ENCODE measurements at places on chromosomes 5 and 9. TPM values are rescaled to one million over a fixed set of nuclear protein-coding genes. Genes with fewer than 3 reads are reported as not detected.

FGF1 gene
- total RNA-seq, result 6.9 TPM

DNA sequence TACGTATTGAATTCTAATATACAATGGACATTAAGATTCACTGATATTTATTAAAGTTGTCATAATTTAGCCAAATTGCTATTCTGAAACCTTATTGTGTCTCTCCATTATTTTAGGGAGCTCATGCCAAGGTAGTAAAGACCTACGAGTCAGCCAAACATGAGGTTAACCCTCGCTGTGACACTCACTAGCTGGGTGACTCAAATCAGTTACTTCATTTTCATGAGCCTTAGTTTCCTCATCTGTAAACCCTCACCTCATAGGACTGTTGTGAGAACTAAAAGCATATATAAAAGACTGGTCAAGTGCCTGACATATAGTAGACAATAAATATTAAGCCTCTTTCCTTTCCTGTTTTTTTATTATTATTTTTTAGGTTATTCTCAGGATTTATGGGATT, 44.0 kb upstream of the PCA3 start:
- no peak overlapping the region for H3K27ac ChIP-seq
- no peaks in the 10 kb centered on the region for H3K4me1 ChIP-seq
- peaks cover 13% of the 10 kb centered on the region for H3K27me3 ChIP-seq
- H3K4me3 ChIP-seq, result no peak overlapping the region
- no peak for DNase-seq

DNA sequence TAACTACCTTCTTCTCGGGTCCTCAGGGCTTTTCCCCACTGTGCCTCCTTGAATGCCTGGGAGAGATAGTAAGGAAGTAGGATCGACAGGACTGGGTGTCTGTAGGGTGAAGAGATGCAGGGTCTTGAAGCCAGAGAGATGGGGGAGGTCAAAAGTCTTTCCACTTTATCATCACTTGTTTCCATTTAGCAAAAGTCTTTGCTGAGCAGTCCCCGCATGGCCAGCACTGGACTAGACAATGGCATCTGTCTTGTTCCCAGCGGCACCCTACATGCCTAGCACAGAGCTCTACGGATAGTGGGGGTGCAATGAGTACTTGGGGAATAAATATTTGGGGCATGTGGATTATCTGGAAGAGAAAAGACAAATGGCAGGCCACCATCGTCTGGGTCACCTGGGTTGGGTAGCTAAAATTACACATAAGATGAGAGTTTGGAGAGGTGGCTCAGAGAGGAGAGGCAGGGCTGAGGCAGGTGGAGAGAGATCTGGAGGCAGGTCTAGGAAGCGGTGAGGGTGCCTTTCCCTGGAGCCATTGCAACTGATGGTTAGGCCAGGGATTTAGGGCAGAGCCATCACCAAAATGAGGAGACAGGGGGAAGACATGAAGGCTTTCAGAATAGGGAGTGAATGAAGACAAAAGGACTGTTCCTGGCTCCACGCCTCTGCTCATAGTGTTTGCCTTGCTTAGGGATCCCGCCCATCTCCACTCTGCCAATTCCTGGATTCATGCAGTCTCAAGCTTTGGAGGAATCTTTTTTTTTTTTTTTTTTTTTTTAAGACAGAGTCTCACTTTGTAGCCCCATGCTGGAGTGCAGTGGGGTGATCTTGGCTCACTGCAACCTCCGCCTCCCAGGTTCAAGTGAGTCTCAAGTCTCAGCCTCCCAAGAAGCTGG, 250.8 kb upstream of the KLF4 start:
- peaks cover 40% of the 10 kb centered on the region for H3K4me1 ChIP-seq
- DNase-seq, result no peak
- H3K27ac ChIP-seq, result no peak overlapping the region
- no peak overlapping the region for H3K4me3 ChIP-seq

PSAT1 gene
- total RNA-seq, result 302 TPM

C5orf46 gene
- total RNA-seq, result 7.8 TPM

GRCh38 chr5:38743562-38743961, 102.2 kb upstream of the OSMR start:
- H3K36me3 ChIP-seq, result peaks cover 3% of the 10 kb centered on the region
- no peaks in the 10 kb centered on the region for H3K27me3 ChIP-seq
- no peak overlapping the region for H3K27ac ChIP-seq

DNA sequence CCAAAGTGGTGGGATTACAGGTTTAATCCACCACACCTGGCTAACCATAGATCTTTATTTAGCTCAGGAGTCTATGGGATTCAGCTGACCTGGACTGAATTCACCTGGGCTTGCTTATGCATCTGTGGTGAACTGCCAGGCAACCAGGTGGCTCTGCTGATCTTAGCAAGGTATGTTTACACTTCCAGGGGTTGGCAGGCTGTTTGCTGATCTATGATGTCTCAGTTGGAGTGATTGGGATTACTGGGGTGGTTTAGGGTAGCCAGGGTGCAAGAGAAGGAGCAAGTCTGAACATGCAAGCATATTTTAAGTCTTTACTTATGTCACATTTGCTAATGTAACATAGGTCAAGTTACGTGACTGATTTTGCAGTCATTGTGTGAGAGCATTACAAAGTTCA, 63.6 kb upstream of the JAK2 start:
- no peak overlapping the region for H3K27ac ChIP-seq
- no peak for DNase-seq
- H3K36me3 ChIP-seq, result peaks cover 8% of the 10 kb centered on the region
- no peaks in the 10 kb centered on the region for H3K27me3 ChIP-seq

DNA sequence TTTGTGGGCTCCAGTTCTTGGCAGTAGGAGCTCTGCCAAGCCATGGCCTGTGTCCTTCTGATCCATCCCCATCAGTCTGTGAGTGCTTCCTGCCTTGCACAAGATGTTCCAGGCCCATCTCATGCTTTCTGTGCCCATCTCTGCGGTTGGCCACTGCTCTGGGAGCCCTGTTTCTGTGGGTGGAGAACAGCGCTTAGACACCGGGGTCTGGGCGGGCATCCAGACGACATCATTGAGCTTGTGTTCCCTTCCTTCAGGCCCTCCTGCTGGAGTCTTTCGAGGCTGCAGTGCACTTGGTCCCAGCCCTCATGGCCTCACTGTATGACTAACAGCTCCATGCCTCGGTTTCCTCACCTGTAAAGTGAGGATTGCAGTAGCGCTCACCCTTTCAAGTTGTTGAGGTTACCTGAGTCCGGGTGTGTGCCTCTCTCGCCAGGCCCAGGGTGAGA, 14.9 kb upstream of the CARD19 start:
- peak; percentile 55 for DNase-seq
- H3K4me1 ChIP-seq, result no peaks in the 10 kb centered on the region
- no peaks in the 10 kb centered on the region for H3K27me3 ChIP-seq
- H3K36me3 ChIP-seq, result no peaks in the 10 kb centered on the region
- no peak overlapping the region for H3K27ac ChIP-seq

- H3K4me3 ChIP-seq, result no peak overlapping the region
- H3K27ac ChIP-seq, result no peak overlapping the region
- no peak for DNase-seq
- peaks cover 2% of the 10 kb centered on the region for H3K27me3 ChIP-seq
- H3K4me1 ChIP-seq, result no peaks in the 10 kb centered on the region
These were observed 14.4 kb upstream of the ZFR start for GRCh38 chr5:32458880-32459495.

SLF1 gene
- 5.4 TPM for total RNA-seq

- DNase-seq, result no peak
- H3K4me1 ChIP-seq, result no peaks in the 10 kb centered on the region
- H3K27me3 ChIP-seq, result no peaks in the 10 kb centered on the region
- no peak overlapping the region for H3K4me3 ChIP-seq
- H3K27ac ChIP-seq, result no peak overlapping the region
These were observed 147.8 kb downstream of the ARRDC3 start for GRCh38 chr5:91235271-91235694.

FAM193B gene
- 85.9 TPM for total RNA-seq

DNA sequence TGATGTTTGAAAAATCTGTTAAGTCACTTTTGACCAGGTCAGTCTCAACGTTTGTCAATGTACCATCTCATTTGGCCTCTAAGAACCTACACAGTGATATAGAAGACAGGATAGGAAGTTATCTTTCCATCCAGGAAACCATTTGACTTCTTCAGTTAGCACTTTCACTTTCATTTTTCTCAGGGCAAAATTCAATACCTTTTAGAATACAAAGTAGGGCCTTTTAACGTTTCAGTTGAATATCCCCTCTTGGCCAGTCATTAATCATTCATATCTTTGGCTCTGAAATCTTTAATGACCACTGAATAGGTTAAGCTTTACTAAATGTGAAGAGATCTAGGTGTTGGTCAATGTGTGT, 101.1 kb upstream of the GNAQ start:
- H3K4me1 ChIP-seq, result peaks cover 16% of the 10 kb centered on the region
- DNase-seq, result no peak
- peaks cover 2% of the 10 kb centered on the region for H3K36me3 ChIP-seq
- no peak overlapping the region for H3K27ac ChIP-seq
- no peaks in the 10 kb centered on the region for H3K27me3 ChIP-seq

- no peak overlapping the region for H3K4me3 ChIP-seq
- no peak overlapping the region for H3K27ac ChIP-seq
- H3K27me3 ChIP-seq, result peaks cover 13% of the 10 kb centered on the region
- no peaks in the 10 kb centered on the region for H3K4me1 ChIP-seq
- no peak for DNase-seq
- H3K36me3 ChIP-seq, result no peaks in the 10 kb centered on the region
These were observed 65.7 kb upstream of the SHB start for GRCh38 chr9:38134611-38135237.

KCNV2 gene
- total RNA-seq, result not detected

DNA sequence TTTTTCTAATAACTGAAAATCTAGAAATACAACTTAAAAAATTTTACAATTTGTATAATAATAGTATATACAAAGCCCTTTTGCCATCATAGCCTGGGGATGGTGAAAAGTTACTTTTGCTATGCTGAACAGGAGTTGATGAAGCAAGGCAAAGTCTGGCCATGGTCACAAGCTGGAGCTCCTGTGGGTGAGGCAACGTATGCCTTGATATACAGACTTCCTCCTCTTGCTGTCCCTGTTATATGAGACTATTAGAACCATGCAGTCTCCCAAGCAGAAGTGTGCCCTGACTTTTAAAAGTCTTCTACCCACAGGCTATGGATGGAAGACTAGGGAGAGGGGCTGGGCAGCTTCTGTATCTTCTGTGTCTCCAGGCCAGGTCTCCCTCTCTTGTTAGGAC, 15.7 kb downstream of the FAM151B start:
- no peaks in the 10 kb centered on the region for H3K27me3 ChIP-seq
- H3K4me3 ChIP-seq, result no peak overlapping the region
- H3K4me1 ChIP-seq, result no peaks in the 10 kb centered on the region
- no peak for DNase-seq
- peaks cover 4% of the 10 kb centered on the region for H3K36me3 ChIP-seq

- H3K4me3 ChIP-seq, result no peak overlapping the region
- H3K4me1 ChIP-seq, result peaks cover 10% of the 10 kb centered on the region
- H3K27me3 ChIP-seq, result no peaks in the 10 kb centered on the region
- no peaks in the 10 kb centered on the region for H3K36me3 ChIP-seq
- no peak for DNase-seq
- no peak overlapping the region for H3K27ac ChIP-seq
These were observed 6.4 kb upstream of the DAB2IP start for GRCh38 chr9:121645003-121645402.
